NCI-H510A (cell line): ENCODE measurements at places on chromosomes 11 and 22.

- no peak for DNase-seq
Observed at GRCh38 chr11:44367452-44367851, 57.5 kb upstream of the ALX4 start.

DNA sequence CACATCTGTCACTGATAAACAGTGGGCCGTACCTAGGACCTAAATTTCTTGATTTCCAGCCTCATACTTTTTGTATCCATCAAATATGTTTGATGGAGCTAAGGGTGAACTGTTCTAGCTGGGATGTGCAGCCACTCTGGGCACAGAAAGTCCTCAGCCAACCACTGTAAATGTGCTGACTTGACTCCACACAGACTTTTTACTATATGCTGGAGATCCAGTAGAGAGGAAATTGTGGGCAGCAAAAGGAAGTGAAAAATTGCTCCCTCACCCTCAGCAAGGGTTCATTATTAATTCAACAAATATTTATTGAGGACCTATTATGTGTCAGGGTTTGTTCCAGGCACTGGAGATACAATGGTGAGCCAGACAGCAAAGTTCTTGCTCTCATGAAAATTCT lies 54.2 kb upstream of the AMPD3 start:
- DNase-seq = no peak

GRCh38 chr22:23504516-23504915 lies 75.6 kb downstream of the IGLL1 start:
- DNase-seq = no peak

GRCh38 chr11:118049771-118050170 lies 27.1 kb upstream of the TMPRSS4 start:
- DNase-seq = no peak

DNA sequence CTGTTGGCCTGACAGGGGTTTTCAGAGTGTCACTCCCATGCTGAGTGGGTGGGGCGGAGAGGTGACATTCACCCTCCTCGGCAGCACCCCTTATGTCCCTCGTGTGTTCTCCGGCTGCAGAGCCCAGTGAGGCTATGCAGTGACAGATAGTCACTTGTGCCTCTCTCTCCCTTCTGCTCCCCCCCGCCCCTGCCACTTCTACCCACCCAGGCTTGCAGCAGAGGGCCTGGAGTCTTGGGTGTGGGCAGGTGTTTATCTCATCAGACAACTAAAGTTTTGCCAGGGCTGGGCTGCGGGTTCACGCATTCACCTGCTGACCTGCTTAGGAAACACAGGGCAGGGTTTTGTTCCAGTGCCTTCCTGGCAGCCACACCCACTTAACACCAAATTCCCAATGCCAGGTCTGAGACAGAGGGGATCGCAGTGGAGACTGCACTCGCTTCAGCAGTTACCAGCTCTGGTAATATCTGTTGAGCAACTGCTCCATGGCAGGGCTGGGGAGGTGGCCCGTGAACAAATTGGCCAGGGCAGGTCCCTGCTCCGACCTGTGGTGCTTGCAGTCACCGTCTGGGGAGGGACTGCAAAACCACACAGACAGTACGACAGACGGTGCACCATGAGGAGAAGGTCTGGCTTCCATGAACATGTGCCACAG lies 50.5 kb upstream of the ADA2 start:
- no peak for DNase-seq

DNA sequence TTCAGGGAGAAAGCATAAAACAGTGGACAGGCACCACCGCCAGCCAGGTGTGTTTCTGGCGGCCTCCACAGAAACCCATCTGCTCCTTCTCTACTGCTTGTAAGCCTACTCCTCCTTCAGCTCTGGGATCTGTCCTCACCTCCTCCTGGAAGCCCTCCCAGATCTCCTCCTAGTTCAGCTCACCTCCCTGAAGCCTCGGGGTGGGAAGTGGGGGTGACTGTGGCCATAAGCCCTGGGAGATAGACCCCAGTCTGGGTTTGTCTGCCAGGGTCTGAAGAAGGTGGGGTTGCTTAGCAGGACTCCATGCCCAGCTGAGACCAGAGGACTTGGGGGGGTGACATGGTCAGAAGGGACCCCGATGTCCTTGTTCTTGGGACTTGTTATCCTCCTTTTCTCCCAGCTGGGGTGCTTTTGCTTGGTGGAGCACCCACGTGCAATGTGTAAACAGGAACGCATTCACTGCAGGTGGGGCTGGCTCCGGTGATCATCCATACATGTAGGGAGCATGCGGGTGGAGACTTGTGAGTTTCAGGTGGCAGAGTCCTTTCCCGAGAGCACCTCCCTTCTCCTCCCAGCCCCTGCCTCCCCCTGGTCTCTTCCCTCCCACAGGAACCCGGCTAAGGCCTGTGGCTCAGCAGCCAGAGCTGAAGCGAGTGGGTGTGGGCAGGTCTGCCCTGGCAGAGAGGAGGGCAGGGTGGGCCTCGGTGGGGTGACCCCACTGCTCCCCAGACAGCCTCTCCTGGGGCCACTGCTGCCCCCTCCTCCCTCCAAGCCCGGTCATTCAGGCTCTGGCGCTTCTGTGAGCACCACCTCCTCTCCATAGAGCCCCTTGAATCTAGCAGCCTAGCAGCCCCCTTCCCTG lies 25.9 kb downstream of the MRGPRG start:
- DNase-seq = no peak

DNA sequence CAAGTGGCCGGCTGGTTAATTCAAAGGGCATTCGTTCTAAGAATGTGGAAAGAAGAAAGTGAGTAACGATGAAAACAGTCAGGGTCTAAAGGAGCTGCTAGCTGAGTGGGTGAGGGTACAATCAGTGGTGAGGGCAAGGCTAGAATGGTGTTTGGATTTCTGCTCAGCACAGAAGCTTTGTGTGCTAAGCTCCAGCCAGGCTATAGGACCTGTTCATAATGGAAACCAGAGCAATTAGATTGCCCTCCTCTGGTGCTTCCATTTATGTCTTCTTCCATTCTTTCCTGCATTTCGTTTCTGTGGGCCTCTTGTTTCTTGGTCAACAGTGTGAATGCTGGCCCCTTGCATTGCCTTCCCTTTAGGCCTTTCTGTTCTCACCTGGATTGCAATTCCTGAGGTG lies 572.9 kb upstream of the CHORDC1 start:
- no peak for DNase-seq
